ENCODE measurements at places on chromosomes 2 and 18.

DNA sequence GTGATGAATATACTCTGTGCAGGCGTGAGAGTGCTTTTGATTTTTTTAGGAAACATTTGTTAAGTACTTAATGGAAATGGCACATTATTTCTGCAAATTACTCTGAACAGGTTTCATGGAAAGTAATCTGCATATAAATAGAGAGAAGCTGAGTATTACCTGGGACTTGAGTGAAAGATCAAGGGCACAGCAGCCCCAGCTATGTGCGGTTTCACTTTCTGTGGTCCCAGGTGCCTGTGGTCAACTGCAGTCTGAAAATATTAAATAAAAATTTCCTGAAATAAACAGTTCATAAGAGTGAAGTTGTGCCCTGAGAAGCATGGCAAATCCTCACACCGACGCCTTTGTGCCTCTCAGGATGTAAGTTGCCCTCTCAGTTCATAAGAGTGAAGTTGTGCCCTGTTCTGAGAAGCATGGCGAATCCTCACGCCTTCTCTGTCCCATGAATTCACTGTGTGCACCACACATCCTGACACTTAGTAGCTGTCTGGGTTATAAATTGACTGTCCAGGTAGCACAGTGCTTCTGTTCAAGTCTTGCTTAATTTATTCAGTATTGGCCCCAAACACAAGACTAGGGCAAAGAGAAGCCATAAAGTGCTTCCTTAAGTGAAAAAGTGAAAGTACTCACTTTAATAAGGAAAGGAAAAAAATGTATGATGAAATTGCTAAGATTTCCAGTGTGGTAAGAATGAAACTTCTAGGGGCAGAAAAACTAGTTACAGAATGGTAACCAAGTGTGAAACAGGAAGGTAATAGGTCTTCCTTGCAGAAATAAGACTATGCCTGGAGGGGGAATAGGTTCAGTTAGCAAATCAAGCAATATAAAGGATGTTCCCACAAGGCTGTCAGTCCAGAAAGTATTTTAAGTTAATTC lies 4.3 kb upstream of the SNTG2 start:
- DNase-seq: no peak

GRCh38 chr2:50763776-50764175 lies 268.2 kb downstream of the NRXN1 start:
- DNase-seq: no peak

- DNase-seq: no peak
These were observed 987.4 kb downstream of the SUCLG1 start for GRCh38 chr2:83471655-83472054.

DNA sequence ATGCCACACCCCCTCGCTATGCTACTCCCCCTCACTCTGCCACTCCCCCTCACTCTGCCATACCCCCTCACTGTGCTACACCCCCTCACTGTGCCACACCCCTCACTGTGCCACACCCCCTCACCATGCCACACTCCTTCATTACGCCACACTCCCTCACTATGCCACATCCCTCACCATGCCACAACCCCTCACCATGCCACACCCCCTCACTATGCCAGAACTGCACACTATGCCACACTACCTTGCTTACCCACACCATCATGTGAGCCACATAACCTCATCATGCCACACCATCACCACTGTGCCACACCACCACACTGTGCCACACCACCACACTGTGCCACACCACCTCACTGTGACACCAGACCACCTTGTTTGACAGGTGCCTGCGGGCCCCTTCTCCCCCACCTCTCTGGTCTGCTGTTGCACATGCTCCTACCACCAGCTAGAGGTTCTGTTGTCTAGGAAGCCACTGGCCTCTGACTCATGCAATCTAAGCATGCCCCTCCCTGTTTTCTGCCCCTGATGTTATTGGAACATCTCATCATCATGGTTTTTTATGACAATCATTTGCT lies 22.0 kb downstream of the MARCHF4 start:
- no peak for DNase-seq

GRCh38 chr2:120223034-120223912 lies at the start of gene TMEM185B:
Gene TMEM185B (minus strand): TSS chr2:120223400. CDS start chr2:120222976, 424 bp downstream.
- peak; percentile 80 for DNase-seq

GRCh38 chr2:31240381-31241365 lies 6.7 kb downstream of the EHD3 start:
- DNase-seq: no peak

GRCh38 chr2:2464643-2465042 lies 133.6 kb upstream of the MYT1L start:
- no peak for DNase-seq

GRCh38 chr2:120964819-120965218 lies 229.2 kb downstream of the GLI2 start:
- DNase-seq: no peak

GRCh38 chr2:88810488-88810887 lies 119.0 kb downstream of the RPIA start:
- DNase-seq: no peak

DNA sequence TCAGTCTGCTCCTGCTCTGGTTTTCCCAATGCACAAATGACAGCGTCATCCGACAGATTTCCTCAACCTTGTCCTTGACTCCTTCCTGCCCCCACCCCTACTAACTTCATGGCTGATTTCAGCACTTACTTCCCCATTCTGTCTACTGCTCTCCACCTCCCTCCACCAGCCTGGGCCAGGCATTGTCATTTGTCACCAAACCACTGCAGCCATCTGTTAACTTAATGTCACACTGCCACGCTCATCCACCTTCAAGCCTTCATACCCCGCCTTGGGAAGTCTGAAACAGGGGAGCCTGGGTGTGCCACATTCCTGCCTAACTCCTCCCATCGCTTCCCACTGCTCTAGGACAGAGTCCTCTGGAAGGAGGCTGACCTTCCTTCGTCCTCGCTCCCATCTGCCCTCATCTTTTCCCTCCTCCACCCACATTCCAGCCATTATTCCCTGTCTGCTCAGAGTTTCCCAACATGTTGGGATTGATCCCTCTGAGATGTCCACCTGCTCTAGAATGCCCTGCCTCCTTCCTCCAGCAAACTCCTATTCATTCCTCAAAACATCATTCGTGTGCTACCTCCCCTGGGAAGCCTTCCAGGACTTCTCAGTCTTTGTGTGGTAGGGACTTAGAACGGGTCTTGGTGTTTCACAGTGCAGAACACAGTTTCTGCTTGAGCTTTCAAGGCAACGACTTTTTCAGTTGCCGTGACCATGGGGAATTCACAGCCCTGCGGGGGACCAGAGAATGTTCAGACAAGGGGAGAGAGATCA lies 42.2 kb upstream of the SMAD7 start:
- no peak for DNase-seq

DNA sequence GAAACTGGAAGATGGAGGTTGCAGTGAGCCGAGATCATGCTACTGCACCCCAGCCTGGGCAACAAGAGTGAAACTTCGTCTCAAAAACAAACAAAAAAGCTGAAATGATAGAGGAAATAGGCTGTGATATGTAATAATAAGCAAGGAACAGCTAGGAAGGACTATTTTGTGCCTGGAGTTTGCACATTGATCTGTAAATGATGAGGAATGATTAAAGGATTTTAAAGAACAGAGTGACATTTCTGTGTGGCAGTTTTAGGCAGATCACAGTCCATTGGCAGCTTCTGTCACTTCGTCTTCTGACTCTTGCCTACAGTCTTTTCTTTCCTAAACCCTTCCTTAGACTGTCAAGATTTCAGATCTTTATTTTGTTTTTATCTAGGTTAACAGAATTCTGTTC lies 19.4 kb downstream of the EPB41L5 start:
- DNase-seq: no peak

GRCh38 chr2:195044801-195045200 lies 612.2 kb upstream of the SLC39A10 start:
- DNase-seq: no peak

GRCh38 chr2:166643980-166644379 lies 149.9 kb upstream of the SCN7A start:
- no peak for DNase-seq

DNA sequence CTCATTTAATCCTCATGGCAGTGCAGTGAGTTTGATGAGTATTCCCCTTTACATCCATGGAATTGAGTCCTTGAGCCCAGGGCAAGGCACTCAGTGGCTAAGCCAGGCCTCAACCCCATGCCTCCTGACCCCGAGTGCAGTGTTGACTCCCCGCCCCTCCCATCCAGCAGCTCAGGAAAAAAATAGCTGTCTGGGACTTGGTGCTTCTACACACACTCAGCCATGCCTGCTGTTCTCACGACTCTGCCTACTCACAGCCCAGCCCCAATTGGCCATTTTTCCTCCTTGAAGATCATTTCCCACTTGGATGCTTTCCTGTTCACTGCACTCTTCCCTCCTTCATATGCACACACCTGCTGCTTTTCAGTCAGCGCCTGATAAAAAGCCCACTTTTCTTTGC lies 8.8 kb downstream of the FOSL2 start:
- DNase-seq: no peak

GRCh38 chr2:224532931-224533330 lies 52.2 kb downstream of the CUL3 start:
- DNase-seq: no peak

DNA sequence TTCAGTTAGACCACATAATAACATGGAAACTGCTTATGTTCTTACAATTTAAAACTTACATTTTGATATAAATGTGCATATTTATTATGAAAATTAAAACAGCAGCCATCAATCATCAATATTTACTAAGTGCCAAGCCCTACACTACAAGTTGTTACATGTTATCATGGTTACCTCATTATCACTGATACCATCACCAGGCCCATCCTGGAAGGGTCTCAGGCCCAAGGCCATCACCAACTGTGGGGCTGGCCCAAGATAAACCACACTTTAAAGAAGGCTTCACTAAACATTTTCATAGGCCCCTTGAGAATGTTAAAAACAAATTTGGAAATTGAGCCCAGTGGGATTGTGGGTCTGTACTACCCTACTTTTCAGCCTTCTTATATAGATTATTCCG lies 6.4 kb downstream of the ITSN2 start:
- no peak for DNase-seq

GRCh38 chr2:30663321-30663720 lies 143.9 kb downstream of the CAPN13 start:
- no peak for DNase-seq

GRCh38 chr18:46374850-46375249 lies 270.7 kb downstream of the HAUS1 start:
- DNase-seq: no peak

GRCh38 chr2:144995482-144995881 lies 475.6 kb upstream of the ZEB2 start:
- no peak for DNase-seq

- no peak for DNase-seq
These were observed 5.6 kb downstream of the BCL11A start for GRCh38 chr2:60547841-60548240.

- no peak for DNase-seq
These were observed 253.2 kb upstream of the CTAGE1 start for GRCh38 chr18:22670914-22671313.

- DNase-seq: no peak
These were observed 23.4 kb upstream of the RPL31 start for GRCh38 chr2:100978582-100979191.

- no peak for DNase-seq
These were observed 28.7 kb upstream of the SLC16A14 start for GRCh38 chr2:230097424-230097823.

DNA sequence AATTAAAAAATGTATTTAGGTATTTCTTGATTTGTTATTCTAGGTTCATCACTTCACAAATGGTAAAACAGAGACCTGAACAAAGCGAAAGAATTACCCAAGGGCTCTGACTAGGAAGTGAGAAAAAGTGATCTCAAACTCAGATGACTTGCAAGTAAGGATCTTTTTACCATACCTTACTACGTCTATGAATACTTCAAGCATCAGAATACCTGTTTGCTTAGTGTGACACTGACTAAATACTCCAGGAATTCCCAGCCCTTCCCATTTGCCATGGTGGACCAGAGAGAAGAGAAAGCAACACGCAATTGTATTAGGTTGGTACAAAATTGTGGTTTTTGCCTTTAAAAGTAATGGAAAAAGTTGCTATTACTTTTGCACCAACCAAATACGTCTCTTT lies 35.8 kb upstream of the FIGN start:
- DNase-seq: no peak

- DNase-seq: no peak
These were observed 47.4 kb downstream of the TANC1 start for GRCh38 chr2:159015823-159016222.

DNA sequence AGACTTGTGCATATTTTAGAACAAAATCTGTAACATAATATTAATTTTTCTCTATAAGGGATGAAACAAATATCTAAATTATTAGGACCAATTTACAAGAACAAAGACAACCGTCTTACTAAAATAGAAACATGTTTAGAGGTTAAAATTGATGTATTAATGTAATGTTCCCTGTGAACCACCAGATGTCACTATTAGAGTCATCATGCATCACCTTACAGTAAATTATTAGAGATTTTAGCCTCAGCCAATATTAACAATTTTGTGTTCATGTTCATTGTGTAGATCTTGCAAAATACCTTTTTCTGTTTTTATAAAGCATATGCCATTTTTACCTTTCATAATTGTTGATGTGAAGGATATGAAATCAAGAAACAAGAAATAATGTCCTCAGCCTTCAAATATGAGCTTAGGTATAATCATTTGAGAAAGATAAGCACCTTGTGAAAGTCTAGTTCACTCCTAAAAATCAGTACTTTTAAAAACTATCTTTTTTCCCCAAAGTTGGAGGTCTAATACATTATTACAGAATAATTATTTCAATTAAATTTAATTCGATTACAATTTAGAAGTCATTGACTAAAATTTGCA lies 344.3 kb upstream of the KCNH7 start:
- no peak for DNase-seq

- no peak for DNase-seq
These were observed 31.6 kb upstream of the NETO1 start for GRCh38 chr18:72899338-72899737.

DNA sequence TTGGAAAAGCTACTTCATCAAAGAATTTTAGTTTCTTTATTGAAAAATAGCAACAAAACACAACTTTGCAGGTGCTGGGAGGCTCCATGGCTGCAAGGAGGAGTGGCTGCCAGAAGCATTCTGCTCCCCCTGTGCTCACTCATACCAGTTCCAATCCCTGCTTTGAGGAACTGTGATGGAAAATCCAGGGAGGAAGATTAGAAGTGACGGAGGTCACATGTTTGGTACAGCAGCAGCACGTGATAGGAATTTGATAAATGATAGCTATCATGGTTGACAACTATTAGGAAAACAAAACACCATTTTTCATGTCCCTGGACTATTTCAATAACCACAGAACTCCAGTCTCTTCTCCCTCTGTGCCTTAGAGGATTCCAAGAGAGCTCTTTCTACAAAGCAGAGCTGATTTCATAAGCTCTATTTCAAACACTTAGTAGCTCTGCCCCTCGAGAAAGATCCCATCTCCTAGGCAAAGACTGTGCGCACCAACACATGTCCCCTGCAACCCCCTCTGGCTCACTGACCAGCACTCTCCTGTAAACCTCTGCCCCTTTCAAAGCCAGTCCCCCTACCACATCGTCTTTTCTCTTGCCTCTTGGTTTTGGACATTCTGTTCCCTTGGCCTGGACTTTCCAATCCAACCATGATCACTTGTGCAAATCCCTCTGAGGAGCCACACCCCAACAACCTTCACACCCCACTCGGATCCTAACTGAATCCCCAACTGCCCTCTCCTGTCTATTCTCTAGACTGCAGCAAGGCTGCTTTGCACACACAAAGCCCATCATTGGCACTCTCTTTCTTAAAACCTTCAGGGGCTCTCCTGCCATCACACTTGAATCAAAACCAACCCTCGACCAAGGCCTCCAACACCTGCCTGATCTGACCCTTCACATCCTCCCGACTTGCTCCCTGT lies 352.4 kb upstream of the PKDCC start:
- DNase-seq: no peak
